Activated CD4-positive, alpha-beta T cell treated with anti-CD3 and anti-CD28 coated beads for 1 hour (primary cell): ENCODE measurements at places on chromosomes 3 and 15.

GRCh38 chr3:150005243-150006112 lies 34.8 kb upstream of the PFN2 start:
- no peak for DNase-seq

- no peak for DNase-seq
Measured at GRCh38 chr3:122349171-122349570, 24.1 kb downstream of the CSTA start.

- no peak for DNase-seq
Measured at GRCh38 chr3:76039431-76039830, 254.1 kb upstream of the ZNF717 start.

DNA sequence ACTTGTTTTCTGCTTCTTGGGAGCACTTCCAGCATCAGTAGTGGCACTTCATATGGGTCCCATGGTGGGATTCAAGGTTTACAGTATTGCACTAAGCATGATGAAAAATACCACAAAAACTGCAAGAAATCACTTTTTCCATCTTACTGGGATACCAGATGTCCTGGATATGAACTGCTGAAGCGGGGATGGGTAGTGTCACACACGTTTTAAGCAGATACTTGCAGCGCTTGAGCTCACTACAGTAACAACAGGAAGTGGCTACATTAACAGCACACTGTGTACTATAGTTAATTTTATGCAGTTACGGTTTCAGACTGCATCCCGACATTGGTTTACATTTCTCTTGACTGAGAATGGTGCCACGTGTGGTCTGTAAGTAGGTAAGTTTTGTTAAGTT lies 3.5 kb upstream of the ISG20 start:
- no peak for DNase-seq

- DNase-seq: no peak
Measured at GRCh38 chr3:116230431-116231020, 214.8 kb downstream of the LSAMP start.
